ENCODE measurements at places on chromosomes 1 and 21.

DNA sequence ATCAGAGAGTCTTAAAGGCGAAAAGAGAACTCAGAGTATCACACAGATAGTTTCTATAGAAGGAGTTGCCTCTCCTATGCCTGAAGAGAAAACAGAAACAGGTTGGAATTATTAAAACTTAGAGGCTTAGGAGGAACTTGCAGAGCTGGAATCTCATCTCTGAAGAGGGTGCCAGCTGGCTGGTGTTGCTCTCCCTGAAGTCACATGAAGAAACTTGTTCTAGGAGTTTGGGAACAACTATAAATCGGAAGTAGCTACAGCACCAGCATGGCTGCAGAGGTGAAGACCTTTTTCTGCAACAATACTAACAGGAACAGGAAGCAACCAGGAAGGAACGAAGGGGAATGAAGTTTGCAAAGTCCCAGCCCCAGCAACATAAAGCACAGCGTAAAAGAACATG is 35.8 kb downstream of the FMO3 start:
- DNase-seq, result no peak

GRCh38 chr1:67058242-67058641 is 4.3 kb upstream of the SLC35D1 start:
- no peak for DNase-seq

- DNase-seq, result no peak
These were observed 74.5 kb downstream of the RHOU start for GRCh38 chr1:228809621-228810394.

DNA sequence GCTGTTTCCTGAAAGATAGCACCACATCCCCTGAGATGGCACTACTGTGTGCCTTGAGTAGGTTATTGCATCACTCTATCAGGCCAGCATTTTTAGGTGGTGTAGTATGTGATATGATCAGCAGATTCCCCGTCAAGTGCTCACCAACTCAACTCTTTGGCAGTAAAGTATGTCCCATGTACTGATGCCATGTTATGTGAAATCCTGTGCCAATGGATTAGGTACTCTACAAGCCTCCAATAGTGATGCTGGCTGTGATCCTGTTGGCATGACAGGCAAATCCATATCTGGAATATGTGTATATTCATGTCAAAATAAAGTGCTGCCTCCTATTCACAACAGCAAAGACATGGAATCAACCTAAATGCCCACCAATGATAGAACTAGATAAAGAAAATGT is 137.2 kb upstream of the CAMK1G start:
- no peak for DNase-seq

GRCh38 chr1:209648346-209648745 is 3.9 kb downstream of the LAMB3 start:
- no peak for DNase-seq

- no peak for DNase-seq
These were observed 30.5 kb upstream of the CLCA4 start for GRCh38 chr1:86516335-86516734.

DNA sequence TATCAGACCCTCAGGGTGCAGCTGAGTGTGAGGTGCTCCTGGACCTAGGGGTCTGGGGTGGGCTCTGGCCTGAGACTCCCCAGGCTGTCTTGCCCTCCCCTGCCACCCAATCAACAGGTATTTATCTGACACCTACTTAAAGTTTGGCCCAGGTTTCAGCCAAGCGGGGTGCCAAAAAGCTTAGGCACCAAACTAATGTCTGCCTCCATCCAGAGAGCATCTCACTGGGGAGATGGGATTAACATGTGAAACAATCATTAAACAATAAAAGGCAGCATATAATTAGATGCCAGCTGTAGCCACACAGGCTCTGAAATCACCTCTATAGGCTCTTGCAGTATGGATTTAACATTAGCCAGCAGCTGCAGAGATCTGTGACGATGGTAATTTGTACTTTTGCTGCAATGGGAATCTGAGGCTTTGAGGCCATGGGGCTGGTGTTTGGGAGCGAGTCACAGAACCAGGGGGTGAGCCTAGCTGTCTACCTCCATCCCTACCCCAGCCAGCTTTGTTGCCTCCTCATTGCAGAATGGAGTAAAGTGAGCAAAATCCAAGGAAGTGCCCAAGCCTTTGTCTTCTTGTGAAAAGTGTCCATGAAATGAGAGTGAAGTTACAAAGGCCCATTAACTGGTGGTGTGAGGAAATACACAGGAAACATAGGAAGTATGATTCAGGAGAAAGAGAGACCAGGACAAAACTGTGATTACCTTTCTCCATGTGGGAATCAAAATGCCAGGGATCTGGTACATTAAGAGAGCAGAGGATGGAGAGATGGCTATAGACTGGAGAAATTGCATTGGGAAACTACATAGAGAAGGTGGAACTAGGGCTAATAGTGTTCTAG is 36.1 kb downstream of the EIF2D start:
- DNase-seq, result no peak

DNA sequence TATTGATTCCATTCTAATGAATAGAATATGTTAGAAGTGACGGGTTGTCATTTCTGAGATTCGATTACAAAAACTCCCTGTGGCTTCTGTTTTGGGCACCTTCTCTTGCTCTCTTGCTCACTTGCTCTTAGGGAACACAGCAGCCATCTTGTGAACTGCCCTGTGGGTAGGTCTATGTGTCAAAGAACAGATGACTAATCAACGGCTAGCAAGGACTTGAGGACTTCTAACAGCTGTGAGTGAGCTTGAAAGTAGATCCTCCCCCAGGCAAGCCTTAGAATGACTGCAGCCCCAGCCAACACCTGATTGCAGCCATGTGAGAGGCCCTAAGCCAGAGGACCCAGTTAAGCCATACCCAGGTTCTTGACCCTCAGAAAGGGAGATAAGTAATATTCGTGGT is 49.3 kb downstream of the AZIN2 start:
- DNase-seq, result peak; percentile 9

GRCh38 chr1:248696261-248696660 is 6.3 kb downstream of the OR14I1 start:
- no peak for DNase-seq

- DNase-seq, result no peak
These were observed 79.9 kb downstream of the LAMC1 start for GRCh38 chr1:183103147-183103546.

- no peak for DNase-seq
These were observed 10.8 kb downstream of the FTCD start for GRCh38 chr21:46144464-46145070.

DNA sequence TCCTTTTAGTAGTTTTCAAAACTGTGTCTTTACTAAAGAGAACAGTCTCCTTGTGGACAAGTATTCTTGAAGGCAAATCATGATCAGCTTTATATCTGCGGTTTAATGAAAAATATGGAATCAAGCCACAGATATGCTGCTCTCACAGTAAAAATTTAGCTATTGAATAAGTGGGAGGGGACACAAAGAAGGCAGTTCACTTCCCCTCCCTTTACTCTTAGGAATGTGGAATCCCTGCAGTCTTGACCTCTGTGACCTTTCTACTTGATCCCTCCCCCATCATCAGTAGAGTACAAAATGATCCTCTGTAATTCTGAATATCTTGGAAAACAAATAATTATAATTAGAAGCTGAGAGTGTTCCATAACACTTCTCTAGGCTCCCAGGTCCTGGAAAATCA is 136.7 kb upstream of the HOOK1 start:
- DNase-seq, result no peak

GRCh38 chr1:205563927-205564441 is 59.5 kb downstream of the CDK18 start:
- no peak for DNase-seq

DNA sequence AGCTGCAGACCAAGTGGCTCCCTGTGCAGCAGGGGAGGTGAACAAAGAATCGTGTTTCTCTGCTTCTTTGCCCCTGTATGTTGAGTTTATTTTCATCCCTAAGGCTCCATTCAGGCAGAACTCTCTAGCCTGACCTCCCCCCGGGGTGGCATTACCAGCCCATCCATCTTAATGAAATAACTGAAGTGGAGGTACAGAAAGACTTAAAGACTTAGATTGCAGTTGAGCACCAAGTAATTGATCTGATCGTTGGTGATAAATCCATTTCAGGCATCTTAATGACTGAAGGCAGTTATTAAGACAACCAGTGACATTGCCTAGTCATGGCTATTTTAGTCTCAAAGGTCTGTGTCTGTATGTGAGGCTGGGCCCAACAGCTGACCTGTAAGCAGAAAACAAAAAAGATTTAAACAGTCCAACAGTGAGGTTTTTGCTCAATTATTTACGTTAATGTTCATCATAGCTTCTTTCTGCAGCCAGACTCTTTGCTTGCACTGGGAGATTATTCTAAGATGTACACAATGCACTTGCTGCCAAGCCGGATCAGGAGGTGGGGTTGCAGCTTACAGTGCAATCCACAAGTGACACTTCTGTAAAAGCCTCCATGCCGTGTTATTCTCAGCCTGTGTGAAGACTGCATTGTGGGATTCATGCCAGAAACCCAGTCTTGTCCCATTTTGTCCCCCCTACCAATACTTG is 363.0 kb upstream of the DUSP10 start:
- DNase-seq, result no peak

DNA sequence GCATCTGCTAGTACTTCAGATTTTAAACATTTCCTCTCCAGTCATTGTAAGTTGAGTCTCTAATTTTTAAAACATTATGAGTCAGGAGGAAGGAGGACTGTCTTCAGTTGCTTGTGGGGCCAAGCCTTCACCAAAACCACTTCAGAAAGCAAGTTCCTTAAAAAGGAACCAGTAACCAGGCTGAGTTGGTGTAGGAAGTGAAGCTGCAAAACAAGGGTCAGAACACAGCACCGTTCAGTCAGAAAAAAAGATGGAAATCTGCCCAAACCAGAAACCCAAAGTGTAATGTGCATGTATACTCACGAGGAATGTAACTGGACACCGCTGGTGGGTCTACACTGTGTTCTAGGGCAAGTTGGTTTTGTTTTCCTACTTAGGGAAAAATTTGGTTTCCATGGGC is 402.1 kb downstream of the SETD4 start:
- DNase-seq, result no peak

GRCh38 chr1:227225715-227226346 is 92.5 kb downstream of the CDC42BPA start:
- no peak for DNase-seq

DNA sequence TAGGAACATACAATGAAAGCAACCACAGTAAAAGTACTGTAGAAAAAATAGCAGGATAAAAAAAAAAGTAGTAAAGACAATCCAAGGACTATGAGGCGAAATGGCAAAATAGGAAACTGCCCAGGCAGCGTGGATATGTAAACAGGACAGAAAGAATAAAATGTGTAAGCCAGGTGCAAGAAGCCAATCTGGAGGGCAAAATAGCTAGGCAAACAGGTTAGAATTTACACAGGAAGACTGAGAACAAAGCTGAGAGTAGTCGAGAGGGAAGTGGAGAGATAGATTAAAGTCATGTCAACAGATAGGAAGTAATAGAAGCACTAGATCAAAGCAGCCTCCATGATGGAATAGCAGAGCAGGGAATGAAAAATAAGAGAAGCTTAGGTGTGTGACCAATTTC is 124.2 kb upstream of the B3GALT2 start:
- no peak for DNase-seq

GRCh38 chr21:46150073-46150472 is 5.3 kb downstream of the FTCD start:
- DNase-seq, result no peak

DNA sequence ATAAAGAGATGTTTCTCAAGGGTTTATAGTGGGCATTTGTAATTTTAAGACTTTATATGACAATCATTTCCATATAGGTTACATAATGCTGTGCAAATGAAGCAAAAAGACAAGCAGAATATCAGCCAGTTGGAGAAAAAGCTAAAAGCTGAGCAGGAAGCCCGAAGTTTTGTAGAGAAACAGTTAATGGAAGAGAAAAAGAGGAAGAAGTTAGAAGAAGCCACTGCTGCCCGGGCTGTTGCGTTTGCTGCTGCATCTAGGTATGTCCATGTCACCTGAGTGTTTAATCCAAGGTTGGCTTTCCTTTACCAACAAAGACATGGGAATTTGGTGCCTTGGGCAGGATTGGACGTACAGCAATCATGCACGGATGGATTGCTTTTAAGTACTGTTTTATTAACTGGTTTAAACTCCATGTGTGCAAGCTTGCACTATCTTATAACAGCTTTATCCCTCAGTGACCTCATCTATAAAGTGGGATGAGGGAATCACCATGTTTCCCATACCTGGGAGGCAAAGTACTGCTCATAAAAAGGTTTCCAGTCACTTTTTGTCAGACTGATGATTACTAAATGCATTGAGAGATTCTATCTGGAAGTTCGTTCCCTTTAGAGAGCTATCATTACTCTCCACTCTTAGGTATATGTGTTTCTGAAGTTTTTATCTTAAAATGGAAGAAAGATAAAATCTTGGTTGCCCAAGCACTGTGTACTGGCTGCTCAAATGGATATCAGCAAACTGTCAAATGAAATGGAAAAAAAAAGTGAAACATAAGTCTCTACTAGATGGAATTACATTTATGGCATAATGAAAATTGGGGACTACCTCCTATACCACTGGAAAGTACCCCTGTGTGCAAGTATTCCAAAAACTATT is 55.1 kb downstream of the MACO1 start:
- no peak for DNase-seq

DNA sequence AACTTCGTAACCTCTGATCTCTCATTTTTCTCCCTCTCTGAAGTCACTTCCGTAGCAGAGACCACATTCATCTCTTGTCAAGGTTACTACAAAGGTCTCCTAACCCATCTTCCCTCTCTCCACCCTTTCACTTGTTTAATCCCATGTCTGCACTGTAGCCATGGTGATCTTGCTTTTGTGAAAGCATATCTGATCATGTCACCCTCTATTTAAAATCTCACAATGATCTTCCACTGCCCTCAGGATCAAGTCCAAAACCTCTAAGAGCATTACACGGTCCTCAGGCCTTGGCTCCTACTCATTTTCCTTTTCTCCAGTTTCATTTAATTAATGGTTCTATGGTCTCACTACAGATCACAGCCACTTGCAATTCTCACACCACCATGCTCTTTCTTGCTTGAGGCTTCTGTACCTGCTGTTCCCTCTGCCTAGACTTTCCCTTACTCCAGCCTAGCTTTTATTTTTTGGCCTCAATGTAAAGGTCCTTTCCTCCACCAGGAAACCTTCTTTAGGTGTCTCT is 12.1 kb downstream of the ARHGEF11 start:
- DNase-seq, result no peak

DNA sequence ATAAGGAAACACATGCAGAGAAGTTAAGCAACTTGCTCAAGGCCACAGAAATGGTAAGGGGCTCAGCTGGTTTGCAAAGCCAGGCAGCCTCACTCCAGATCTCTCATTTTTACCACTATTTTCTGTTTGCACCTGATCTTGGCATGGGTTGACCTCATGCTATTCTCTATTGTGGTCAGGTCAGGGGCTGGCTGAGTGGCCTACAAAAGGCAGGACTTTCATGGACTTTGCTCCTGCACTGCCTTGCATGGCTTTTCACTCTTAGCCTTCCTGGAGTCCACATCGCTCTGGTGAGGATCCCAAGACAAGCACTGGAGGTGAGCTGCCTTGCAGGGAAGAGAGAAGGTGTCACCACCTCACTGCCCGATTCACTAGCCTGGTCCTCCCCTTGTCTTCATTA is 56.8 kb upstream of the CSF3R start:
- DNase-seq, result no peak

DNA sequence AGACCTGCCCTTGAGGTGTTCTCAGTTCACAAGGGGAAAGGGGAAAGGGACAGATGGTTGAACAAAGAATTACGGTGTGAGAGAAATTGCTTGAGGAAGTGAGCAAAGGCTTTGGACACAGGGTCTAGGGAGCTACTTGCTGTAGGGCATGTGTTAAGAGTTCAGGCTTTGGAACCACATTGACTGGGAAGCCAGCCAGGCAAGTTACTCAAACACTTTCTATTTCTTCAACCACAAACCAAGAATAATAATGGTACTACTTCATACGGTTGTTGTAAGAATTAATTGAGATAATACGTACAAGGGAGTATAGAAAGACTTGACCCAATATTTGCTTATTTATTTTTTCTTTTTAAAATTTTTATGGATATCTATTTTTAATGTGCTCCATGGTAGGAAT is 26.6 kb downstream of the AK4 start:
- DNase-seq, result no peak

All from natural killer cell (primary cell).